ENCODE measurements at places on chromosomes 11 and 22.

DNA sequence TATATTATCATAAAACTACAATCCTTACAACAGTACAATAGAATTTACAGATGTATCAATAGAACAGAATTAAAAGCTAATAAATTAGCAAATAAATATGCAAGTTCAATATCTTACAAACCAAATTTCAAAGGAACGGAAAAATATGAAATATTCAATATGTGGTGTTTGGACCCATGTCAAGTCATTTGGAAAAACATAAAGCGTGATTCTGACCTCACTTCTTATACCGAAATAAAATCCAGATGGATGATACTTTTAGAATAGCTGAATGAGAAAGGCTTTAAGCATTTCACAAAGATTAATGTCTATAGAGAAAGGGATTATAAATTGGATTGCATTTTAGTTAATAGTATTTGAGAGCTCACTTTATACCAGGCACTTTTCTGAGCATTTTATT is 92.8 kb upstream of the TEAD1 start:
- no peak for DNase-seq

DNA sequence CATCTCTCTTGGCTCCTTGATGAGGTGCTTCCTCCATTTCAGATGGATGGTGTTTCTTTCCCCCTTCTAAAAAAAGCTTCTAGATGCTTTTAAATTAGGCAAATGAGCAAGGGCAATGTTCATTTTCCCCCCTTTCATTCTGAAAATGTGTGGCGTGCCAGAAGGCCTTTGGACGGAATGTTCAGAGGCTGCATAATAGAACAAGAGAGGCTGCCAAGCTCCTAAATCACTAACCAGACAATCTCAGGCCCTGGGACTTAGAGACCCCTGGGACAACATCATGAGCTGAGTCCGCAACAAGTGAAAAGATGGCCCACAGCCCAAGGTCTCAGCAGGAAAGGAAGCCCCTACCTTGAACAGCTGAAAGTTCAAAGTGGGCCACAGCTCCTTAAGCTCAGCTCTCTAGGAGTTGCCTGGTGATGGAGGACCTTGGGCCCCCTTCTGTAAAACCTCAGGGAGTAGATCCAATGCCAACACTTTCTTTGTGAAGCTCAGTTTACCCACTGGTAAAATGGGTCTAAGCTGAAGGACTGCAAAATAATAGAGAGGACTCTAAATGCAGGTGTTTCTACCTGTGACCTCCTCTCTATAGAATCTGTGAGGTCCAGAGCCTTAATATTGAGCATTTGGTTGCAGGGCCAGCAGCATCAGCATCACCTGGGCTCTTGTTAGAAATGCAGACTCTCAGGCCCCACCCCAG is 144.0 kb downstream of the FBXO7 start:
- DNase-seq, result no peak

DNA sequence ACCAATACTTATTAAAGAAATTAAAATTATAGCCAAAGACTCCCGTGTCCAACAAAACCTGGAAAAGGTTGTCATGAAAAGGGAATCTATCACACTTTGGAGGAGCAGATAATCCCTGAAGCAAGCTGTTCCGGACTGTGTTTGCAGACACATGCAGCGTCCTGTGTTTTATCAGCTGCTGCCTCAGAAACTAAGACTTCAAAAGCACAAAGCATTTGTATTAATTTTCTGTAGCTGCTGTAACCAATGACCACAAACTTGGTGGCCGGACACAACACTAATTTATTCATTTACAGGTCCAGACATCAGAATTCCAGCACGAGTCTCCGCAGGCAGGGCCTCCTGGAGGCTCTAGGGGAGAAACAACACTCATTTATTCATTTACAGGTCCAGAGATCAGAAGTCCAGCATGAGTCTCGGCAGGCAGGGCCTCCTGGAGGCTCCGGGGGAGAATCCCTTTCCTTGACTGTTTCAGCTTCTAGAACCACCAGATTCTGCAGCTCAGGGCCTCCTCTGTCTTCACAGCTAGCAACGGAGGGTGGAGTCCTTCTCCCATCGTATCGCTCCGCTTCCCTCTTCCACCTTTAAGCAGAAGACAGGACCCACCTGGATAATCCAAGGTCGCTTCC is 465.3 kb downstream of the BRD1 start:
- DNase-seq, result no peak

- DNase-seq, result no peak
Observed at GRCh38 chr22:50346470-50346869, 3.3 kb downstream of the PPP6R2 start.

GRCh38 chr22:45948081-45948648 is 28.8 kb downstream of the WNT7B start:
- no peak for DNase-seq

- no peak for DNase-seq
Observed at GRCh38 chr11:20355221-20356219, 8.0 kb upstream of the HTATIP2 start.

DNA sequence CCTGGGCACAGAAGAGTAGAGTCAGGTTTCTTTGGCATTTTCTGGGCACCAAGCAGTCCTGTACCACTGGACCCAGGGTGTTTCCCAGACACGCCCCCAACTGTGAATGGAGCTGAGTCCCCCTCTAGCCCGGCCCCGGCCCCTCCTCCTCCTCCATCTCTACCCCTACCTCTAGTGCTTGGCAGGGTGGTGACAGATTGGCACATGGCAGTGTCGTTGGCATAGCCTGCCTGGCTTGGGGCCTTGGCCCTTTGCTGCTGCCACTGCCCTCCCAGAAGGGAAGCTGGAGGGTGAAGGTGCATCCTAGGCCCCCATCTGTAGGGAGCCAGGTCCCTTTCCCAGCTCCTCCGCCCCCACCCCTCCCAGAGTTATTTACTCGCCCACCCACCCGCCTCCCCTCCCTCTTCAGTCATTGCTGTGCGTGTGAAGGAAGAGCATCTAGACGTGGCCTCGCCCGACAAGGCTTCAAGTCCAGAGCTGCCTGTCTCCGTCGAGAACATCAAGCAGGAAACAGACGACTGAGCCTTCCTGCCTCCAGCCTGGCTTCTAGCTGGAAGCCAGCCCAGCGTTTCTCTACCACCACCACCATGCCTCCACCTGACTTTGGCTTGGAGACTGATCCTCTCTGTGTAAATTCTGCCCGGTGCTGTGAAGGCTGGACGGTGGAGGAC is 10.9 kb downstream of the CHADL start:
- DNase-seq, result no peak

DNA sequence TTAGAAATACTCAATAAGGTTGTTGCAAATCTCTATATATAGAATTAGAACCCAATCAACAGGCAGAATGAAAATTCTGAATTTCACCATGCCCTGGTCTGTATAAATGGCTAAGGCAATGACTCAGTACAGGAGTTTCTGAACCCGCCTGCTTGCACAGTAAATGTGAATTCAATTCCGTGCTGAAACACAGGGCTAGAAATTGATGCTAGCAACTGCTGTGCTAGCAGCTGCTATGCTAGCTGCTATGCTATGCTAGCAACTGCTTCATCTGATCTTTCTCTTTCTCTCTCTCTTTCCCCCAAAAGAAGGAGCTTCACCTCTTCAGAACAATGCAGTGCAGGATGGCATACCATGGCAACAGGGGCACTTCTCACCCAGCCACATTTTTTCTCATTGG is 9.7 kb upstream of the OR52J3 start:
- no peak for DNase-seq

GRCh38 chr11:46682773-46683752 is 17.4 kb downstream of the ARHGAP1 start:
- no peak for DNase-seq

DNA sequence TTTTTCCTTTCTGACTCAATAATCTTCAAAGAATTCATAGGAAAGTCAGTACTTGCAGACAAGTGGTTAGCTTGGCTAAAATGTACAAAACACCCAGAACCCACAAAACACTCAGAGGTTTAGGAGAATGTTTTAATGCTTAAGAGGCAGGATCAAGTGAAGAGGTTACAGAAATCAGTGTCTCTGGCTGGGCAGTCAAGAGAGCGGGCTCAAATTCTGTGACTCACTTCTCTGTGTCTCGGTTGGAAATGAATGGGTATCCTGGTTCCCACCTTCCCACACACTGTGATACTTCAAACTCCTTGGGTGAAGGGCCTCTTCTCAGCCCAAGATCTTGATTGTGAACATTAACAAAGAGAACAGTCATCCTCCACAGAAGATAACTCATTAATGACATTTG is 3.8 kb downstream of the MPEG1 start:
- no peak for DNase-seq

DNA sequence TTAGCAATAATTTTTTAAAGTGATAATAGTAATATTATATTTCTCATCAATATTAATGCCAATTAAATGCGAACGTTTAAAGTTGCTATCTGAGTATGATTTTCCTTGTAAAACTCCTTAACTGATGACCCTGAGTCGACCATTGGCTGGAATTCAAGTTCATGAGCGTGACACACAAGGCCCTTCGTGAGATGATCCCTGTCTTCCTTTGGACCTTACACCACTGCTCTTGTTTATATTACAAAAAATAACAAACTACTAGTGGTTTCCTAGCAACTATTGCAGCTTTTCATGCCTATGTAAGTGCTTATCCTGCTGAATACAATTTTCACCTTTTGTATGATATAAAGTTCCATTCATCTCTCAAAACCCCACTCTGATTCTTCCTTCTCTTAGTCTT is 752.9 kb downstream of the CNTN5 start:
- DNase-seq, result no peak

DNA sequence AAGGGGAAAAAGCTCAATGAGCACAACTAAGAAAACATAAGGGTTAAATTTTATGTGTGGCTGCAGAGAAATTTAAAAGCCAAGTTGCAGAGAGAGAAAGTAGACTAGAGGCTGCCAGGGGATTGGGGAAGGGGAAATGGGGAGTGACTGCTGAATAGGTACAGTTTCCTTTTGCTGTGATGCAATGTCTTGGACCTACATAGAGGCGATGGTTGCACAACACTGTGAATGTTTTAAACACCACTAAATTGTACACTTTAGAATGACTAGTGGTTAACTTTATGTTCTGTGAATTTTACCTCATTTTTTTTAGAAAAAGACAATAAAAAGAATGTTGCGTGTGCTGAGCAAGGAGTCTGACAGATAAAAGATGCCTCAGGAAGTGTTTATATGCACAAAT is 36.5 kb downstream of the TENM4 start:
- no peak for DNase-seq

DNA sequence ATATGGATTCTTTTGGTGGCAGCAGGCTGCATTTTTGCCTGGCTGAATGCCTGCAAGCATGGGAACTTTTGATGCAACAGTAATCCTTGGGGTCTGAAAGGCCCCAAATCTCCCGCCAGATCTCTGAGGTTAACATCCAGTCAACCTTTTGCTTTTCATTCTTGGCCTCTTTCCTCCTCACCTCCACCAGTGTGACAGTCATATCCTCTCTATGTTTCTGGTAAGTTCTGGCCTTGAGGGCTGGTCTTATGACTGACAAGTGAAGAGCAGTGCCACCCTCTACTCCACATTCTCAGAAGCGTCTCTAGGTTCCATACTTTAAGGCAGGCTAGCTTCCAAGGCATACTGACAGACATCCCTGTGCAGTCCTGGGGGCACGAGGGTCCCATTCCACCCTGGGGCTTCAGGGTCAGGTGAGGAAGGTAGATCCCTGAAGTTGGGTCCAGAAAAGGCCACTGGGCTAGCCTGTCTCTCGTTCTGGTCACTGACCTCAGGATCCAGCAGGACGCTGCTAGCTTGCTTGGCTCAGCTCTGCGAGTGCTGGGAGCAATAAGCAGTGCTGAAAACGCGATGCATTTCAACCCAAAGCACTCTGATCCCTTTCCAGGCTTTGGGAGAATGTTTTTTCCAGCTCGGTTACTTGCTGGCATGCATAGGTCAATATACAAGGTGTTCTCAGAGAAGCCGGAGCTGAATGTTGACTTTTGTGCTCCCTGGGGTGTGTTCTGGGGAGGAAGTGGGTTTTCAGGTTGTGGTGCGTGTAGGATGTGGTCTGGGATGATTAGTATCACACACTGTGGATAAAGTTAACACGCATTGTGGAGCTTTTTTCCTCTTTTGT is 75.2 kb downstream of the PTPRJ start:
- no peak for DNase-seq

- no peak for DNase-seq
Observed at GRCh38 chr11:43381802-43382201, 23.1 kb downstream of the TTC17 start.

DNA sequence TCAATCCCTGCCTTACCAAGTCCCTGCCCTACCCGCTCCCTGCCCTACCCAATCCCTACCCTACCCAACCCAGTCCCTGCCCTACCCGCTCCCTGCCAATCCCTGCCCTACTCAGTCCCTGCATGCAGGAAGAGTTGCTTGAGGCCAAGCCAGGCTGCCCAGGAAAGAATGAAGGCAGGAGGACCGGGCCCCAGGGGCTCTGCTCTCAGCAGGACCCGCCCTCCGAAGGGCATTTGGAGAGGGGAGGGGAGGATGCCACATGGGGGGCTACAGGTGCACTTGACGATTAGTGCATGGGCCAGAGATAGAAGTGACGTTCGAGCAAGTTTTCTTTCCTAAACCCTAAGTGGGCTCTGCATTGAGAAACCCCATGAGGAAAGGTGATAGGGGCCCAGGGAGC is 581.2 kb downstream of the TBC1D22A start:
- DNase-seq, result no peak

DNA sequence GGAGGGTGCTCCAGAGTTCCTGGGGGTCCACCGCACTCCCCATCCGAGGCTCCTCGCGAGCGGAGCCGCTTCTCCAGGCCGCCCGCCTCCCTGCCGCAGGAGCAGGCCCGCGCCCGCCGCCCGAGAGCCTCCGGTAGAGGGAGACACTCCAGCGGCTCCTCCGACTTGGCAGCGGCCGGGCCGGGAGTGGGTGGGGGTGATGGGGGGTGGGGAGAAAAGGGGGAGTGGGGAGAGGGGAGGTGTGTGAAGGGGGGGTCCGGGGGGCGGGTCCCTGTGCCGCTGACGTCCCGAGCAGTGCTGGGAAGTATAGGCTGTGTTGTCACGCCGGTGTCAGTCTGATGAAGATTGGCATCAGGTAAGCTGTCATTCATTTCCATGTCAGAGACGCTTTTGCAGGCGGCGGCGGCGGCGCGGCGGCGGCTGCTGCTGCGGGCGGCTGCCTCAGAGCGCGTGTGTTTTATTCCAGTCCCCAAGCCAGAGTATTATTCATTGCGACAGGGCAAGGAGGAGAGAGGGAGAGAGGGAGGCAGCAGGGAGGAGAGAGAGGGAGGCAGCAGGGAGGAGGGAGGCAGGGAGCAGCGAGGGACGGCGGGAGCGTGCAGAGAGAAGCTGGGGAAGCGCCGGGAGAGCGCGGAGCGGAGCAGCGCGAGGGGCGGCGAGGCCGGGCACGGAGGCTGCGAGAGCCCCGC is at the start of gene PKNOX2:
PKNOX2 (plus strand) TSS at position 330 of the 689 bp plus-strand sequence. CDS start 186,555 bp downstream, outside the sequence.
- DNase-seq, result peak; percentile 72

DNA sequence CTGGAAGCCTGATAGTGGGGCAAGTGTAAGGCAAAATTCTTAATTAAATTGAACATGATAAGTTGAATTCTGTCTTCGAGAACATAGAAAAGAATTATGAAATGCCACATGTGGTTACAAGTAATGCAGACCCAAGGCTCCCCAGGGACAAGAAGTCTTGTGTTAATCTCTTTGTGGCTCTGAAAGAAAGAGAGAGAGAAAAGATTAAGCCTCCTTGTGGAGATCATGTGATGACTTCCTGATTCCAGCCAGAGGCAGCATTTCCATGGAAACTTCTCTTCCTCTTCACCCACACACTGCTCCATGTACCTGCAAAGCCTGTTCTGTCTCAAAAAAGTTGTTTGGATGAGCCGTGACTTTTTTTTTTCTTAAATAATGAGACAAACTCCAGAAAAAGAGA is 1.9 kb upstream of the TYR start:
- DNase-seq, result no peak

- DNase-seq, result no peak
Observed at GRCh38 chr11:72958791-72959190, 144.6 kb downstream of the ATG16L2 start.
